LHCN-M2 (cell line): ENCODE measurements at places on chromosomes 13 and 19. TPM values are rescaled to one million over a fixed set of nuclear protein-coding genes. Genes with fewer than 3 reads are reported as not detected.
A peak's percentile ranks its signal among the peaks of the same experiment; 100 is the strongest.

- DNase-seq: peak; percentile 13
These were observed 329.8 kb upstream of the GPC6 start for GRCh38 chr13:92896842-92897241.

ZNF221 gene
- 4.6 and 12.8 TPM in 2 replicates for total RNA-seq

GRCh38 chr19:3110126-3110825, 16.1 kb downstream of the GNA11 start:
- DNase-seq: no peak

DNA sequence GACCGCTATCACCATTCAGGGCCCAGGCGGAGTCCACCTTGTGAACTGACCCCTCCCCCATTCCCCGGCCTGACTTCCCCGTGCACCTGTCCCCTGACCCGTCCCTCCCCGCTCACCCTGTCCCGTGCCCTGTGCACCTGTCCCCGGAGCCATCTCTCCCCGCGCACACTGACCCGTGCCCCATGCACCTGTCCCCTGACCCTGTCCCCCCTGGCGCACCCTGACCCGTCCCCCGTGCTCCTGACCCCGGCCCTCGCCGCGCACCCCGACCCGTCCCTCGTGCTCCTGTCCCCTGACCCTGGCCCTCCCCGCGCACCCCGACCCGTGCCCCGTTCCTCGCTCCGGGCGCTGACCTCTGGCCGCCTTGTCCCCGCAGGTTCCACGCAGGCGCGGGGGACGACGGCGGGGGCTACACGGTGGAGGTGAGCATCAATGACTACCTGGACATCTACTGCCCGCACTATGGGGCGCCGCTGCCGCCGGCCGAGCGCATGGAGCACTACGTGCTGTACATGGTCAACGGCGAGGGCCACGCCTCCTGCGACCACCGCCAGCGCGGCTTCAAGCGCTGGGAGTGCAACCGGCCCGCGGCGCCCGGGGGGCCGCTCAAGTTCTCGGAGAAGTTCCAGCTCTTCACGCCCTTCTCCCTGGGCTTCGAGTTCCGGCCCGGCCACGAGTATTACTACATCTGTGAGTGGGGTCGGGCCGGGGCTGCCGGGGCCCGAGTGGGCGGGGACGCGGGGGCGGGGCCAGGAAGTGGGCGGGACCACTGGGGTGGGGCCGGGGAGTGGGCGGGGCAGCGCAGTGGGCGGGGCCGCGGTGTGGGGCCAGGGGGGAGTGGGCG, 9.7 kb downstream of the EFNA2 start:
- no peak for DNase-seq

DNA sequence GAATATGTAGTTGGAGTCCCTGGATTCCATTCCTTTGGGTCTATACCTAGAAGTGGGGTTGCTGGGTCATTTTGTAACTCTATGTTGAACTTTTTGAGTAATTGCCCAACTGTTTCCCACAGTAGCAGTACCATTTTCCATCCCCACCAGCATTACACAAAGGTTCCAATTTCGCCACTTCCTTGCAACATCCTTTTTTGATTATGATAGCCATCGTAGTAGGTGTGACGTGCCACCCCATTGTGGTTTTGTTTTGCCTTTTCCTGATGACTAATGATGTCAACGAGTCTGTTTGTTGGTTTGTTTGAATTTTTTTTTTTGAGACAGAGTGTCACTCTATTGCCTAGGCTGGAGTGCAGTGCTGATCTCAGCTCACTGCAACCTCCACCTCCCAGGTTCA, 3.3 kb upstream of the PEX11G start:
- DNase-seq: peak; percentile 56
